ENCODE measurements at places on chromosomes 6 and 20. TPM values are rescaled to one million over a fixed set of nuclear protein-coding genes. Genes with fewer than 3 reads are reported as not detected.

DNA sequence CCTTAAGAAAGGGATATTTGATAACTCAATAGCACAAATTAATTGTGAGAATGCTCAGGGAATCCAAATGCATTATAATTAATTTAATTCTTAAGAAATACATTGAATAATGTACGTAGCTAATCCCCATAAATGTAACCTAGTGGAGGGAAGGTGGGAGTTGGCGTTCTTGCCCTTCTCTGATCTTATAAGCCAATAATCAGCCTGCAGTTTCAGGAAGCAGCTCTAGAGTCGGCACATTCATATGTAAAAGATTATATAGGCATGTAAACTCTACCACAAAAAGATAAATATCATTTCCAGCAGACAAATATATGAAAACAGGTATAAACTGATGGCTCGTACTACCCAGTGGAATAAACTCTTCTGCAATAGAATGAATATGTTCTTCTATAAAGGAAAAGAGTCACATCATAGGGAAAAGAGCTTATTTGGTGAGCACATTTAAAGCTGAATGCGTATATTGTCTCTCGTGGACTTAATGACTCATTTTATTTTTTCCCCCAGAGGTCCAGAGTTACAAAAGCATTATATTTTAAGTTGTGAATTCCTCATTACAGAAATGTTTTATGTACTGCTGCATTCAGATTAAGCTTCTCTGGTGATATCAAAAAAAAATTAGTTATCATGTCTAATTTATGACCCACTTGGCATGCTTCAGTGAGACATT lies 112.2 kb downstream of the TFAP2A start:
- DNase-seq, result no peak

DNA sequence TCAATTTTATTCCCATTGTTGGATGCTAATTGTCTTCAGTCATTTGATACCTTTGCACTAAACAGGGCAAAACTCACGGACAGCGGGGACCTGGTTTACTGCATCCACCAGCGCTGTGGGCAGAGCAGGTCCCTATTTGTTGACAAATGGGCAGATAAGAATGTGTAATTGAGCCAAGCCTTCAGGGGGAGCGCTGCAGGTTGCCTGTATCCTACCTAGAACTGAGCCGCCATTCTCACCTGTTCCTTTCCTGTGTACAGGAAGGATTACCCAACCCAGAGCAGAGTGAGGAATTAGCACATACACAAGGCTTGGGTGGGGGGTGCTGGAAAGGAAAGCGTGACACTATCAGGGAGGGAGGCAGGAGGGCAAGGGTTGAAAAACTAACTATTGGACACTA lies 89.1 kb upstream of the FOXA2 start:
- DNase-seq, result no peak

DDO gene
- total RNA-seq, result not detected

GLP1R gene
- not detected for total RNA-seq
